Myocyte (in vitro differentiated cells): ENCODE measurements at places on chromosomes 4 and X.

DNA sequence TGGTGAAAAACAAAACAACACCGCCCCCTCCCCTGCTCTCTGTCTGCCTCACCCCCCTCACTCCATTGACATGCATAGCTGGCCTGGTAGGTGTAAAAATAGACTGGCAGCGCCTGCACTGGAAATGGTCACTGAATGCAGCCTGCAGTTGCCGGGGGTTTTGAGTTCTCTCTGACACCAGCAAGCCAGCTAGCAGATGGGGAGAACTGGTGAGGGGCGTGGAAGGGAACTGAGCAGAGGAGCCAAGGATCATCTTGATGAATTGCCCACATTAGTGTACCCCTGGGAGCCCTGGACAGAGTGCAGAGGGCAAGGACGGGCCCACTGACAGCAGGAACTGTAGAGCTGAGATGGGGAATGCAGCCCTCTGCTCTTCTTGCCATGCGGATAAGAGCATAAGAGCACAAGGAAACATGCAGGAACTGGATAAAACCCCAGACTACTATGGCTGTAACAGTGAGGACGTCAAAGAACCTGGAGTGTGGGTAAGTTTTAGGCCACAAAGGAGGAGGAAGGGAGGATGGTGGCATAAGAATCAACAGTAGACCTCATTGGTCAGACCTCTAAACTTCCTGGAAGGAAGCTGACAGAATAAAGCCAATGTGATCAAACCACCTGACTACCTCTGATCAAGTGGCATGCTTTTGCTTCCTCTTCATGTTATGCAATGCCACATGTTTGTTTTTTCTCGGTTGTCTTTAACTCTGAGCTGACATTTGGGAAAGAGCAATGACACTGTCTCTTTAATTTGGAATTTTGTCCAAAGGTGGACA, 96.3 kb downstream of the ANK2 start:
- DNase-seq, result peak; percentile 82

DNA sequence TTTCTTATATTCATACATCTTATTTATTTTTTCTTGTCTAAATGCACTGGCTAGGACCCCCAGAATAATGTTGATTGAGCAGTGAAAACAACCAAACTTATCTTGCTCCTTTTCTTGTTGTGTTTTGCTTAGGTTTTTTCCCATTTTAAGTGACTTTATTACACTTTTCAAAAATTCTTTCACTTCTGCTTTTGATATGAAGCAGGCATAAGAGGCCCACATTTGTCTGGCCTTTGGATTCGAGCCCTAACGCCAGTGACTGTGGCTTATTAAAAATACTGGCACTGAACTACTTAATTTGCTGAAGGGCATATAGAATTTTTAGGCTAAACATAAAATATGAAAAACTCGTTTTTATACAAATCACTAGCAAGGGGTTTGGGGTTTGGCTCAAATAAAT, 197.0 kb downstream of the ASB9 start:
- no peak for DNase-seq

- peak; percentile 2 for DNase-seq
These were observed 103.4 kb downstream of the QRFPR start for GRCh38 chr4:121277194-121278105.

DNA sequence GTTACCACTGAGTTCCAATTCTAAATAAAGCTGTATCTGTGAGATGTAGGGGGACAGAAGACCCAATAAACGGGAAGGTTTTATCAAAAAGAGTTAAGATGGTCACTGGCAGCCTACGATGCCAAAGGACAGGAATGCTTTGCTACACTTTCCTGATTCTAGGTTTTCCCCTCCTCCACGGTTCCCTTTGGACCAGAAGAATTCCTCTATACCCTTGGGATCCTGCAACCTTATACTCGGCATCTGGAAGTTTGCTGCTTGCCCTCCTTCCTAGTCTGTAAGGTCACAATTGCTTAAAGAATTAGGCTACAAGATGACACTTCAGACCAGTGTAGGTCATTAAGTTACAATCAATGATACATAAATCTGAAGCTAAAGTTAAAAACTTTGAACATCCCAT, 64.3 kb downstream of the SCML2 start:
- DNase-seq, result peak; percentile 3

GRCh38 chr4:48051078-48051477, 34.5 kb downstream of the NIPAL1 start:
- no peak for DNase-seq

- no peak for DNase-seq
These were observed 24.2 kb downstream of the NELFA start for GRCh38 chr4:1984406-1985191.

GRCh38 chrX:137430301-137430700, 135.6 kb upstream of the ZIC3 start:
- no peak for DNase-seq

GRCh38 chr4:40211224-40212185, 14.7 kb downstream of the RHOH start:
- peak; percentile 38 for DNase-seq

DNA sequence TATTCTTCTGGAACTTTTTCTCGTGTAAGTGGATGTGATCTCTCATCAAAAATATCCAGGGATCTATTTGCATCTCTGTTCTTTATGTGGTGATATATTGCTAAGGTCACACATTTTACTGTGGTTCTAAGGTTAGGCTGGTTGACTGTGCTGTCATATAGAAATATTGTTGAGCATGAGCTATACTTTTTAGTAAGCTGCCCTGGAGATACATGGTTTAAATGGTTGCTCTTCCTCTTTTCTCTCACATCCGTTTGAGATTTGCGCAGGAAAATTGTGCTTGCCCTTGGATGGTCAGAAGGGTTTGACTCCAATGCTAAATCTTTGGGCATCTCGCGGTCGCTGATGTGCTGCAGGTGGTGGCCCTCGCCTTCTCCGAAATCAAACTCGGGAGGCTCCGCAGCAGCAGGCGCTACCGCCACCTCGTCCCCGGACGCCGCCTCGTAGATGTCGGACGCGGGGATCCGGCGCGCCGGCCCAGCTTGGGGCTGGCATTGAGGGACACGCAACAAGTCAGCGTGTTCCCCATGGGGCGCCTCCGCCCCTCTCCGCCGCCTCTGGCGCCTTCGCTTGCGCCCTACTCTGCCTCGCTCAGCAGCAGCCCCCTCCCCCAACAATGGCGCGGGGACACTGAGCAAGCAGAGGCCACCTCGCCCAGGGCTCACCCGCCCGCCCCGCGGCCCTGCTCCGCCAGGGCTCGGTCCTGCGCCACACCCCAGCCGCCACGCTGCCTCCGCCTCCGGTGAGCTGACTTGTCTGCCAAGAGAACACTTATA, 154.5 kb downstream of the MSN start:
- no peak for DNase-seq

DNA sequence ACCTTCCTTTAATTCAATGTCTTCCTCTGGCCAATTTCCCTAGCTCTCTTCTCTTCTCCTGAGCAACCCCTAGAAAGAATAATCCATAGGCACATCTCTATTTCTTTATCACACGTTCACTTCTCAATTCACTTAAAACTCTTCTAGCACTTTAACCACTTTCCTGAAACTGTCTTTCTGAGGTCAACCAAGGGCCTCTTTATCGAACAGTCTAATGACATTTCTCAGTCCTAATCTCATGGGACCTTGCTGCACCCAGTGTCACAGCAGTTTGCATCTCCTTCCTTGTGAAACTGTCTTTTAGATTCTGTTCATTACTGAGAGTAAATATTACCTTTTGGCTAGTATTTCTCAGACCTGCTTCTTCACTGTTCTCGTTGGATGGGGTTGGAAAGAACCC, 285.3 kb upstream of the RASGEF1B start:
- no peak for DNase-seq

DNA sequence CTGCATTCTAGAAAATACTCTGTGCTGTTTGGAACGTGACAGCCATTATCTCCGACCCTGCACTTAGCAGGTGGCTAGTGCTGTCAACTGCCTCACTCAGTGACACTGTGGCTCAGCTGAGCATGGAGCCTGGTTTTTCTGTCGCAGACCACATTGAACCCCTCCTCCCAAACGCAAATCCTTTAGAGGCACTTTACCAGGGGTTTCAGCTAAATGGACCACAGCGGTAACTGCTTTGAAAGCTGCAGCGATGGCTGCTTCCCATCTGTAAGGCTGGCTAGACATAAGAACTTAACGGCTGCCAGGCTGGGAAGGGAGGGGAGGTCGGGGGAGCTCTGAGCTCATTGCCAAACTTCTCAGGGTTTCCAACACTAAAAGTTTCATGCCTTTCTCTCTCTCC, 8.1 kb downstream of the SLC34A2 start:
- DNase-seq, result no peak

DNA sequence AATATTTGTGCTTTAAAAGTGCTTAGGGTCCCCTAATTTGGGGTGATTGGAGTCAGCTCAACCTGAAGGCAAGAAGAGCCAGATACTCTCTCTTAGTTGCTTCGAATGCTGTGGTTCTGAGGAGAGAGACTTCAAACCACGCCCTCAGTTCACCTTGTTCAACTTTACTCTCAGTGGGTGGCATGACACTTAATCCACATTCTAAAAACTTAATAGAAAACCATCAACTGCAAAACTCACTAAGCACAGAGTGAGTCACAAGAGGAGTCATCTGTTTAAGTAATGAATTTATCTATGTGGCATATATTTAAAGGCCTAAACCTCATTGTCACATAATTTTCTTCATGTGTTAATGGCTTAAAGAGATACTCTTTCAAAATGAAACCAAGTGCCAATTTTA, 99.5 kb upstream of the SLC4A4 start:
- DNase-seq, result peak; percentile 18

GRCh38 chr4:109238746-109239145, 63.7 kb downstream of the COL25A1 start:
- no peak for DNase-seq

DNA sequence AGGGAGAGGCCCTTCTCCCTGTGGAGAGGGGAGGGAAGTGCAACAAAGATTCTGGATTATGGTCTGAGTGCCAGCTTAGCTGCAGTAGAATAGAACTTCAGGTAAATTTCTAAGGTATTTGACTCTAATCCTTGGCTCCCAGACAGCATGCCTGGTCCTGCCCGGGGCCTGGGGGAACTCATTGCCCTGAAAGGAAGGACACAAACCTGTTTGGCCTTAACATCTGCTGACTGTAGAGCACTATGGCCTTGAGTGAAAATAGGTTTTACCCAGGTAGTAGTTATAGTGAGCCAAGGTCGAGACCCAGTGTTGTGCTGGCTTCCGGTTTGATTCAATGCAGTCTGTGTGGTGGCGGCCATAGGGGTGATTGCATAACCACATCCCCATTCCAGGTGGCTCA, 64.4 kb downstream of the RPS6KA6 start:
- no peak for DNase-seq
